Aorta (tissue), 5 donors: ENCODE measurements at places on chromosomes 13 and 19. TPM values are rescaled to one million over a fixed set of nuclear protein-coding genes. Genes with fewer than 3 reads are reported as not detected.

Gene ETV2
- 1.2 TPM for total RNA-seq

Gene ZNF708
- total RNA-seq: 20.8 TPM

Gene PSG3
- total RNA-seq: not detected

Gene CDC37
- 146 TPM for total RNA-seq

Gene PNMA8C
- 3.1 TPM for total RNA-seq

Gene PSG11
- total RNA-seq: not detected

DNA sequence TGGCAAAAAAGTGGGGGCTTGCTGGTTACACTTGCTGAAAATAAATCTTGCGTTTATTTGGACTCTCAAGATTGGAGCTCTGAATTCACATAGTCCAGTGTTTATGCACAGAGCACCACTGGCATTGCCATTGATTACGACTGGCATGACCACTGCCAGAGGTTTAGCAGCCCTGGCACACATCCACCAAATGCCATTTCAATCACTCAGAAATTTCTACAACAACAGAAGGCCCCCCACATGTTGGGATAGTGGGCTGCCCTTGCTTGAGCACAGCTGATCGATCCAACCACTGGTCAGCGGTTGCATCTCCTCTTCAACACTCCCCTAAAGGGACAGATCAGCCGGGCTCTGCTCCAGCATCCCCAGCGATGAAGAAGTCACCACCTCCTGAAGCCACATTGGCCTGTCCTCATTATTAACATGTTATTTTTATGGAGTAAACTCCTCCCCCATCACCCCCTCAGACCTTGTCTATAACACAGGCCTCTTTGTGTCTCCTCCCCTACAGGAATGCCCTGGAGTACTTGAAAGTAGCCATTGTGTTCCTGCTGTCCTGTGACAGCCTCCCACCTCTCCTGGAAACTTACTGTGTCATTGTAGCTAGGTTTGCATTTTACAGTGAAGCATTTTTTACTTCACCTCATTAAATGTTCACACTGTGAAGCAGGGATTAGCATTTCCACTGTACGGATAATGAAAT, 51.3 kb downstream of the CDADC1 start:
- no peak overlapping the region for H3K4me3 ChIP-seq
- H3K4me1 ChIP-seq: no peaks in the 10 kb centered on the region
- H3K27me3 ChIP-seq: no peaks in the 10 kb centered on the region
- H3K36me3 ChIP-seq: no peaks in the 10 kb centered on the region

DNA sequence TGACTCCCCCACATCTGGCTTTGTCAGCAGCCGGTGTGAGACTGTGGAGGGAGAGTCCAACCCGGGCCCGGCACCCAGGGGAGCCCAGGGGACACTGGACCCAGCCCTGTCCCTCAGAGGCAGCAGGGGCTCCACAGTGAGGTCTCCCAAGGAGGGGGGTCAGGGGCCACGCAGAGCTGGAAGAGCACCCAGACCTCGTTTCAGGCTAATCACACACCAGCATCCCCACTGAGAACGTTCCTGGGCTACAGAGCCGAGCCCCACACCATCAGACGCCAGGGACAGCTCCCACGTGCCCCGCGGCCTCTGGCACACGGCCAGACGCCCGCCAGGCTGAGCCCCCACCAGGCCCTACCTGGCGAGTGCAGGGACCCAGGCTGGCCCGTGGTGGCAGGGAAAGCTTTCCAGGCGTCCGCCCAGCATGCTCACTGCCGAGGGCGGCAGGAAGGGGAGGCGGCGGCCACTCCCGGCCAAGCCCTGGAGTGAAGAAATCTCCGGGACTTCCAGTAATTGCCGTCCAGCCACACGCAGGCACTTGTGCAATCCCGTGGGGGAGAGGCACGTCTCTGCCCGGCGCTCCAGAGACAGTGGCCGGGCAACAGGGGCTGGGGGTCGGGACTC, 19.2 kb downstream of the SBNO2 start:
- DNase-seq: peak; percentile 95
- H3K4me1 ChIP-seq: no peaks in the 10 kb centered on the region
- no peak overlapping the region for H3K27ac ChIP-seq
- H3K4me3 ChIP-seq: no peak overlapping the region

DNA sequence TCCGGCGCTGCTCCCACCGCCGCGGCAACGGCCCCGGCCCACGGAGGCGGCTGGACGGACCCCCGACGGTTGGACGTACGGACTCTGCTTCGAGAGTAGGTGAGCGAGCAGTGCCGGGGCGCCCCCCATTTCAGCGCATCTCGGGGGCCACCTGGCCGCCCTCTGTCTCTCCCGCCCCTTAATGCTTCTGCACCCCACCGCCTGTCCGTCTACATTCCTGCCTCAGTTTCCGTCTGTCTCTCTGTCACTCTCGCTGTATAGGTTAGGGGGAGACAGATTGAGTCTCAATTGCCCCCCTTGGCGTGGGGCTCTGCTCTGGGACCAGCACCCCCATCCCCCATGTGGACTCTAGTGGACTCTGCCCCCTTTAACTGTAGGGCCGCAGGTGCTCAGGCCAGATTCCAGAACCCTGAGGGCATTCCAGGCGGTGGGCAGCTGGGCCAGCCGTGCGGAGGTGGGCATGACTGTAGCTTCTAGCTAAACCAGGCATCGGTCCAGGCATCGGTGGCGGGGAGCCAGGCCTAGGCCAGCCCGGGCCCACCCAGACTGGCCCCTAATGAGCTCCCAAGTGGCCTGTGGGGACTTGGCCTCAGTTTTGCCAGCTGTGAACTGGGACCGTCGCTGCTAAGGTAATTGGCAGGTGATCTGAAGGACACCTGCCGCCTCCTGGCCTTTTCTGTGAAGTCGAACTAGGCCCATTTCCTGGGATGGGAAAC, 373 bp downstream of the TNFAIP8L1 start:
- H3K27ac ChIP-seq: no peak overlapping the region
- H3K27me3 ChIP-seq: no peaks in the 10 kb centered on the region
- DNase-seq: peak; percentile 64
- H3K4me3 ChIP-seq: peak overlapping the region; percentile 2
- no peaks in the 10 kb centered on the region for H3K4me1 ChIP-seq
